Spleen (tissue), 13 donors: ENCODE measurements at places on chromosomes 1 and 21. TPM values are rescaled to one million over a fixed set of nuclear protein-coding genes. Genes with fewer than 3 reads are reported as not detected.

ANGPTL3 gene
- not detected for total RNA-seq

GRCh38 chr1:63777286-63777685 is 3.5 kb downstream of the ROR1 start:
- H3K27ac ChIP-seq: no peak overlapping the region
- peaks cover 26% of the 10 kb centered on the region for H3K27me3 ChIP-seq
- H3K4me1 ChIP-seq: peaks cover 34% of the 10 kb centered on the region
- H3K36me3 ChIP-seq: no peaks in the 10 kb centered on the region
- no peak for DNase-seq

ESPN gene
- total RNA-seq: 2.2 TPM

DNA sequence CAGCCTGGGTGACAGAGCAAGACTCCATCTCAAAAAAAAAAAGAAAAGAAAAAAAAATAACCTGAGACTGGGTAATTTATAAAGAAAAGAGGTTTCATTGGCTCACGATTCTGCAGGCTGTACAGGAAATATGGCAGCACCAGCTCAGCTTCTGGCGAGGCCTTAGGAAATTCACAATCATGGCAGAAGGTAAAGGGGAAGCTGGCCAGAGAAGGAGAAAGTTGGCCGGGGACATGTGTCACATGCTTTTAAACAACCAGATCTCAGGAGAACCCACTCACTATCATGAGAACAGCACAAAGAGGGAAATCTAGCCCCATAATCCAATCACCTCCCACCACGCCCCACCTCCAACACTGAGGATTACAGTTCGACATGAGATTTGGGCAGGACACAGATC is 125.3 kb downstream of the DISP1 start:
- H3K4me1 ChIP-seq: no peaks in the 10 kb centered on the region
- H3K27me3 ChIP-seq: no peaks in the 10 kb centered on the region
- peaks cover 23% of the 10 kb centered on the region for H3K36me3 ChIP-seq
- no peak for DNase-seq
- no peak overlapping the region for H3K27ac ChIP-seq

SPTA1 gene
- 5.5 TPM for total RNA-seq

DNA sequence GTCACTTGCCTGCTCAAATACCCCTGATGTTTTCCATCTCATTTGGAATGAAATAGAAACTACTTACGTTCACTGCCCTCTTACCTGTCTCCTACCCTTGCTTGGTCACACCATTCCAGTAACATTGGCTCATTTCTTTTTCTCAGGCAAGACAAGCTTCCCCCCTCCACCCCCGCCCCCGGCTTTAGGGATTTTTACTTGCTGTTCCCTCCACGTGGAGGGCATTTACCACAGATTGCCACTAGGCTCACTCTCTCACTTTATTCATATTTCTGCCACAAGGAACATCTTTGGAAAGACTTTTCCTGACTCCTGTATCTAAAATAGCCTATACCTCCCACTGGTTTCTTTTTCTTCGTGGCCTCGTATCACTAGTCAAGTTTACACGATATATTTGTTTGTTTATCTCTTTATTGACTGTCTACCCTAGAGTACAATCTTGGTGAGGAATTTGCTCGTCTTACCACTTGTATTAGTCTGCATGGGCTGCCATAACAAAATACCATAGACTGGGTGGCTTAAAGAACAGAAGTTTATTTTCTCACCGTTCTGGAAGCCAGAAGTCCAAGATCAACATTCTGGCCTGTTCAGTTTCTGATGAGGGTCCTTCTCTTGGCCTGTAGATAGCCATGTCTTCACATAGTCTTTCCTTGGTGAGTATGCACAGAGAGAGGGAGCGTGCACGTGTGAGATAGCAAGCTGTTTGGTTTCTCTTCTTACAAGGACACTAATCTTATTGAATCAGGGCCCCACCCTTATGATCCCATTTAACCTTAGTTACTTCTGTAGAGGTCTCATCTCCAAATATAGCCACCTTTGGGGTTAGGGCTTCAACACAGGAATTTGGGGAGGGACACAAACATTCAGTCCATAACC is 126.2 kb downstream of the NRDC start:
- no peaks in the 10 kb centered on the region for H3K27me3 ChIP-seq
- H3K4me1 ChIP-seq: no peaks in the 10 kb centered on the region
- no peak overlapping the region for H3K4me3 ChIP-seq
- H3K27ac ChIP-seq: no peak overlapping the region

- no peak overlapping the region for H3K27ac ChIP-seq
- DNase-seq: no peak
- H3K4me3 ChIP-seq: no peak overlapping the region
- H3K27me3 ChIP-seq: no peaks in the 10 kb centered on the region
- H3K4me1 ChIP-seq: no peaks in the 10 kb centered on the region
- H3K36me3 ChIP-seq: no peaks in the 10 kb centered on the region
These were observed 80.2 kb downstream of the NTMT2 start for GRCh38 chr1:170225781-170226530.

- peaks cover 4% of the 10 kb centered on the region for H3K36me3 ChIP-seq
- peak overlapping the region; percentile 90 for H3K4me3 ChIP-seq
- no peak overlapping the region for H3K27ac ChIP-seq
- DNase-seq: no peak
These were observed 1.1 kb upstream of the GTF2B start for GRCh38 chr1:88892357-88892877.

- no peak for DNase-seq
- H3K36me3 ChIP-seq: no peaks in the 10 kb centered on the region
These were observed 32.1 kb upstream of the KCNE1 start for GRCh38 chr21:34544032-34544496.

GRCh38 chr1:100713626-100714025 is 5.9 kb upstream of the VCAM1 start:
- no peaks in the 10 kb centered on the region for H3K27me3 ChIP-seq
- H3K36me3 ChIP-seq: no peaks in the 10 kb centered on the region
- peaks cover 8% of the 10 kb centered on the region for H3K4me1 ChIP-seq
- DNase-seq: no peak
- no peak overlapping the region for H3K4me3 ChIP-seq
- no peak overlapping the region for H3K27ac ChIP-seq

PPCS gene
- 53.2 TPM for total RNA-seq

CELA2B gene
- not detected for total RNA-seq

GRCh38 chr1:208227366-208227765 is 16.8 kb downstream of the PLXNA2 start:
- H3K27me3 ChIP-seq: no peaks in the 10 kb centered on the region
- no peaks in the 10 kb centered on the region for H3K4me1 ChIP-seq
- H3K4me3 ChIP-seq: no peak overlapping the region
- no peak overlapping the region for H3K27ac ChIP-seq
- DNase-seq: no peak

- H3K27ac ChIP-seq: no peak overlapping the region
- no peak overlapping the region for H3K4me3 ChIP-seq
- H3K4me1 ChIP-seq: no peaks in the 10 kb centered on the region
- H3K27me3 ChIP-seq: no peaks in the 10 kb centered on the region
These were observed 55.8 kb downstream of the VPS13D start for GRCh38 chr1:12285496-12286143.

DNA sequence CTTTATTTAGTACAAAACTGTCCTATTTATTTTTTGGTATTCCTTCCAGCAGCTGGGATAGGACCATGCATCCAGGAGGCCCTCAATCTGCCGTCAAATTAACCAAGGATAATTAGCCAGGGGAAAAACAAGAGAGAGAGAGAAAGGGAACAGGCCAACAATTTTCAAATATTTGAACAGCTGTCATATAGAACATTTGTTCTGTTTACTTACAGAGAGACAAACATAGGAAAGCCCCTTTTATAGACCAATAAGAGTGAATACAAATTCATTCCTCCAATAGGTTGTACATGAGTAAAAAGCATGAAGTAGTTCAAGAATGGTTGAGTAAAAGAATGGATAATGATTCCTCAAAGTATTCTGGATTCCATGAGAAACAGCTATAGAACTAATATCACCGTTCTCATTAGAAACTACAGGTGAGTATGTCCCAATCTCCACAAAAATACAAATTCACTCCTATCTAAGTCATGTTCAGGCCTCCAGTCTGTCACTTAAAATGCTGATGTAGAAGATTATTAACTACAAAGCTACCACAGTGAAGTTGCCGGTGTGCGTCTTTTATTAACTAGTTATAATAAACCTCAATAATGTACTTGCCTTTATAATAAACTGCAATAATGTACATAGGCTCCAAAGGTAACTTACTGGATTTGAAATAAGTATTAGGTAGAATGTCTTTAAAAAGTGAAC is 64.8 kb upstream of the GNG4 start:
- H3K27ac ChIP-seq: no peak overlapping the region
- peaks cover 55% of the 10 kb centered on the region for H3K36me3 ChIP-seq
- H3K27me3 ChIP-seq: no peaks in the 10 kb centered on the region

GRCh38 chr1:179146476-179146875 is 64.6 kb downstream of the TOR3A start:
- no peaks in the 10 kb centered on the region for H3K27me3 ChIP-seq
- no peak overlapping the region for H3K27ac ChIP-seq
- no peak for DNase-seq
- H3K4me1 ChIP-seq: peaks cover 25% of the 10 kb centered on the region

DNA sequence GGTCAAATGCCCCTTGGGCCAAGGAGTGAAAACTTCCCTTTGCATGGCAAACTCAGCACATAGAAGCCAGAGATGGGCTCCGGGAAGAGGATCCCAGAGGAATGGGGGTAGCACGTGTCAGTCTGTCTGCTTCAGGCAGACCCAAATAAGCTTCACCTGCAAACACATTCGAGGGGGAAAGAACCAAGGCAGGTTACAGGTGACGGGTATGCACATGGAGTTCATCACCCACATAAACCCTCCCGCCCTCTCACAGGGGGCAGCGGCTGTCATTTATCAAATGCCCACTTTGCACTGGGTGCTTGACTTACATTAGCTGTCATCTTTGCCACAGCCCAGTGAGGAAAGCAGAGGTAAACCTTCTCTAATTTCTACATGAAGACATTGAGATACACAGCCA is 73.0 kb upstream of the TLR5 start:
- no peak overlapping the region for H3K27ac ChIP-seq
- no peaks in the 10 kb centered on the region for H3K36me3 ChIP-seq
- no peaks in the 10 kb centered on the region for H3K27me3 ChIP-seq
- H3K4me3 ChIP-seq: no peak overlapping the region

DNA sequence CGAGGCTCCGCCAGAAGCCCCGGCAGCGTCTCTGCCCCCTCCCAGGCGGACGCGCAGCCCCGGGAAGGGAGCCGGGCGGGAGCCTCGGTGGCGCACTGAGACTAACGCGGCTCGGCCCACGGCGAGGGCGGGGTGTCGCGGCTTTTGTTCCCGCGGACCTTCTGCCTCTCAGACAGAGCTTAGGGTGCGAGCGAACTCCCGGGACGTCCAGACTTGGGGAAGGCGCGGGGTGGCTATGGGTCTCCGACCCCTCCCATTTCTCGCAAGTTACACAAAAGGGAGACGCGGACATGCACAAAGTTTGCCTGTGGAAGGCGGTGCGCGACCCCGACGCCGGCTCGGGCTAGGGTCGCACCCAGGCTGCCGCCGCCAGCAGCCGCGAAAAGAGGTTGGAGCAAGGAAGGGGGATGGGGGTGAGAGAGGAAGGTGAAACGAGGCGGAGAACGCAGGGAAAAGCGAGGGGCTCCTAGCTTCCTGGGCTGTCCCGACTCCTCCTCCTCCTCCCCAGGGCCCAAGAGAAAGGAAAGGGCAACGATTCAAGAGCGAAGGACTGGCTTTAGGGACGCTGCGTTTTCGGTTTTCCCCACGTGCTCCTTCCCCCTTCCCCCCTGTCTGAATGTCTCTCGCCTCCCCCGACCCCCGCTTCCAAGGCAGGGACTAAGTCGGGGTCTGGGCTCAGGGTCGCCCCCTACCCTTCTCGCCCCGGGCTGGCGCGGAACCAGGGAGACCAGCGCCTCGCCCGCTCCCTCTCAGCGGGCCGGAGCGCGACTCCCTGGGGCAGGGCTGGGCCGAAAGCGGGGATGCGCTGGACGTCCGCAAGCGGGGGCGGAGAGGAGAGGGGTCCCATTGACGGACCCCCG is 729 bp downstream of the APP start:
- H3K36me3 ChIP-seq: no peaks in the 10 kb centered on the region
- peak overlapping the region; percentile 81 for H3K27ac ChIP-seq
- H3K4me3 ChIP-seq: peak overlapping the region; percentile 96
- DNase-seq: peak; percentile 92
- H3K27me3 ChIP-seq: peaks cover 5% of the 10 kb centered on the region
- peaks cover 57% of the 10 kb centered on the region for H3K4me1 ChIP-seq

GRCh38 chr1:183553331-183553730 is 36.9 kb downstream of the NCF2 start:
- peaks cover 4% of the 10 kb centered on the region for H3K4me1 ChIP-seq
- DNase-seq: peak; percentile 31
- H3K36me3 ChIP-seq: peaks cover 100% of the 10 kb centered on the region
- no peak overlapping the region for H3K4me3 ChIP-seq

DNA sequence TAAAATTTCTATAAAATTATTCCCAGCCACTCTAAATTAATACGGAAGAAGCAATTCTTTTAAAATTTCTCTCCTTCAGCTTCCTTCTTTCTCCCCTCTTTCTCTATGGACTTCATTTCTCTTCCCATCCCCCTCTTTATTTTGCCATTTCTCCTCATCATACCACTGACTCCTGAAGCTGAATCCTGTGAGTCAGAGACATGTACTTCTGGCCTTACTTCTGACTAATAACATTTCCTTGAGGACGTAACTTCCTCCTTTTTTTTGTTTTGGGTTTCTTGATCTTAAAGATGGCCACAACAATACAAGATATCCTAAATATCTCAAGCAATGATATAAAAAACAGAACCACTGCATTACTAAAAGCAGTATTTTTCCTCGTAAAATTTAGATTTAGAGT is 63.6 kb upstream of the DENND1B start:
- no peaks in the 10 kb centered on the region for H3K36me3 ChIP-seq
- H3K4me1 ChIP-seq: no peaks in the 10 kb centered on the region
- no peak for DNase-seq
- H3K4me3 ChIP-seq: no peak overlapping the region
- H3K27me3 ChIP-seq: no peaks in the 10 kb centered on the region

DNA sequence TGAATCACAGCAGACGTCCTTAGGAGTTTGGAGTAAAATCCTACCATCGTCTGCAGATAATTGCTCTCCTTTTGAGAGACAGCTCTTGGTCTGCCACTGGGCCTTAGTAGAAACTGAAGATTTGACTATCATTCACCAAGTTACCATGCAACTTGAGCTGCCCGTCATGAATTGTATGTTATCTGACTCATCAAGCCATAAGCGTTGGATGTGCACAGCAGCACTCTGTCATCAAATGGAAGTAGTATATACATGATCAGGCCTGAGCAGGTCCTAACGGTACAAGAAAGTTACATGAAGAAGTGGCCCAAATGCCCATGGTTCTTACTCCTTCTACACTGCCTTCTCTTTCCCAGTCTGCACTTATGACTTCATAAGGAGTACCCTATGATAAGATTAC is 317.8 kb downstream of the GPATCH2 start:
- H3K4me1 ChIP-seq: no peaks in the 10 kb centered on the region
- no peak overlapping the region for H3K27ac ChIP-seq
- no peaks in the 10 kb centered on the region for H3K27me3 ChIP-seq
- H3K36me3 ChIP-seq: no peaks in the 10 kb centered on the region

- no peaks in the 10 kb centered on the region for H3K4me1 ChIP-seq
- H3K27me3 ChIP-seq: no peaks in the 10 kb centered on the region
- H3K4me3 ChIP-seq: no peak overlapping the region
- no peak for DNase-seq
- H3K36me3 ChIP-seq: peaks cover 80% of the 10 kb centered on the region
- no peak overlapping the region for H3K27ac ChIP-seq
These were observed 85.6 kb upstream of the TTC39A start for GRCh38 chr1:51415963-51416362.

MANEAL gene
- 9.2 TPM for total RNA-seq

LAX1 gene
- total RNA-seq: 14.6 TPM
